ENCODE measurements at places on chromosomes 7 and 10.

DNA sequence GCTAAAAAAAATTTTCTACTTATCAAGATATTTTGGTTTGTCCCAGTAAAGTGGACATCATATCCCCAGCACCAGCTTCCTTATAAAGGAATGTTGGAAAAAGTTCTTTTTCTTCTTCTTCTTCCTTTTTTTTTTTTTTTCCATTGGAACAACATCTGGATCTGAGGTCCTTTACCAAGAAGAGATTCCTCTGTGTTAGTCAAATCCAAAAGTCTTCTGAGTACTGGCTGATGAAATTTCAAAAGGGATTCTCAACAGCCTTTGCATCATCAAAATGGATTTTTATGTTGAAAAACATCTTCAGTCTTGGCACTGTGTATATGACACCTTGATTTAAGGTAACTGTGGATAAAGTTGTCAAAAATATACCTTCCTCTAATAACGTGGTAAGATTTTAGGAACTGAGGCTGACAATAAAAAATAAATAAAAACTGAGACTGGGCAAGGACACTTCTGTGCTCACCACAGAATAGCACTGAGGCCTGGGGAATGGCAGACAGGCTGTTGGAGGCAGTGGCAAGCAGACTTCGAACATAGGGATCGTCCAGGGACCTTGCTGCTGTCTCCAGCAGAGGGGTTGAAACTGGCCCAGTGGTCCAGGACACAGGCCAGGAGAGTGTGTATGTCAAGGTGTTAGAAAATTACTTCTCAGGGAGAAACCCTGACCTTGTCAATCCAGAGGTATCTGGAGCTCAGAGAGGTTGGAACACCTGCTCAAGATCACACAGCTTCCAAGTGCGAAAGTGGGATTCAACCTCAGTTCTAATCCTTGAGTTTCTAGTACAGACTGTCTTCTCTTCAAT is 130.4 kb downstream of the PTPN20 start:
- no peak for DNase-seq

DNA sequence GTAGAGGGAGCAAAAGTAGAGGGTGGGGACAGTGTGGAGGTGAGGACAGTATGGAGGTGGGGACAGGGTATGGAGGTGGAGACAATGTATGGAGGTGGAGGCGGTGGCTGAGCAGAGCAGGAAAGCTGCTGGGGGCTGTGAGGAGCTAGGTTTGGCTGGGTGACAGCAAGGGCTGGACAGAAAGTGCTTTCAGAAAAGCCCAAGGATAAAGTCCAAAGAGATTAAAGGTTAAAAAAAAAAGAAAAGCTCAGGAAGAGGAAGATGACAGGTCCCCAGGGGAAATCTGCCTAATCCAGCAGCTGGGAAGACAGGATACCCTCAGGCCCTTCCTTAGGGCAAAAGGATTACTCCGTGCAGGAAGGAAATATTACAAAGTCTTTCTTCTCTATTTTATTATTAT is 32.1 kb upstream of the PFKFB3 start:
- no peak for DNase-seq

GRCh38 chr10:91050371-91051034 is 129.6 kb upstream of the ANKRD1 start:
- DNase-seq: no peak

DNA sequence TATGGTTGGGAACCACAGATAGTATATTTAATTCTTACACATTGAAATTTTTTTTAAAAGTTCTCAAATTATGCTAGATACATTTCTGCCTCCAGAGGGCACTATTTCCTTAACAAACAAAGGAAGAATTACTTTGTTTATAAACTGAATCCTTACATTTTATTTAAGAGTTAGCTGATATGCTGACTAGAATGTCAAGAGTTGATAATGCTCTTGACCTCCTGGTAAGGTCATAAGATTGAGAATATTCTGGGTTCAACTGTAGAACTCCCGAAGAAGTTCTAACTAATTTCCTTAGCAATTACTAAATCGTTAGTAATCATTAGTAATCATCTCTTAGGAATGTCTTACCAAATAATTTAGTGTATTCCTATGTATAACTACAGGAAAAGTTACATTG is 95.3 kb upstream of the CYP26C1 start:
- DNase-seq: no peak

- no peak for DNase-seq
Observed at GRCh38 chr7:93146036-93146435, 2.1 kb downstream of the SAMD9L start.

Data from DMS79 (cell line).